Stimulated activated CD4-positive, alpha-beta T cell treated with anti-CD3 and anti-CD28 coated beads, Interleukin-1b, Interleukin-23, amount 100 ng/mL, for 48 hours (primary cell): ENCODE measurements at places on chromosomes 3 and 15.

GRCh38 chr3:133899311-133899710, 3.6 kb upstream of the RAB6B start:
- no peak for DNase-seq

- no peak for DNase-seq
These were observed 230.6 kb downstream of the ZMAT3 start for GRCh38 chr3:178841011-178841410.

- no peak for DNase-seq
These were observed 121.2 kb downstream of the FOXB1 start for GRCh38 chr15:60125334-60125733.

- DNase-seq, result no peak
These were observed 74.5 kb downstream of the NR1D2 start for GRCh38 chr3:24019585-24019984.

DNA sequence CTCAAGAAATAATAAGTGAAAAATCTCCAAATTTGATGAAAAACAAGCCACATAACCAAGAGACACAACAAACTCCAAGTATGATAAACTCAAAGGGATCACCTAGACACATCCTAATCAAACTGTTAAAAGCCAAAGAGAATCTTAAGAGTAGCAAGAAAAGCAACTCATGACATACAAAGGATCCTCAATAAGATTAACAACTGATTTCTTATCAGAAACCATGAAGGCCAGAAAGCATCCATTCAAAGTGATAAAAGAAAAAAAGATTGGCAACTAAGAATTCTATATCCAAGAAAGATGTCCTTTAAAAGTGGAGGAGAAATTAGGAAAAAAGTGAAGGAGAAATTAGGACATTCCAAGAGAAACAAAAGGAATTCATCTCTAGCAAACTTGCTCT, 23.5 kb downstream of the CHSY1 start:
- DNase-seq, result no peak

DNA sequence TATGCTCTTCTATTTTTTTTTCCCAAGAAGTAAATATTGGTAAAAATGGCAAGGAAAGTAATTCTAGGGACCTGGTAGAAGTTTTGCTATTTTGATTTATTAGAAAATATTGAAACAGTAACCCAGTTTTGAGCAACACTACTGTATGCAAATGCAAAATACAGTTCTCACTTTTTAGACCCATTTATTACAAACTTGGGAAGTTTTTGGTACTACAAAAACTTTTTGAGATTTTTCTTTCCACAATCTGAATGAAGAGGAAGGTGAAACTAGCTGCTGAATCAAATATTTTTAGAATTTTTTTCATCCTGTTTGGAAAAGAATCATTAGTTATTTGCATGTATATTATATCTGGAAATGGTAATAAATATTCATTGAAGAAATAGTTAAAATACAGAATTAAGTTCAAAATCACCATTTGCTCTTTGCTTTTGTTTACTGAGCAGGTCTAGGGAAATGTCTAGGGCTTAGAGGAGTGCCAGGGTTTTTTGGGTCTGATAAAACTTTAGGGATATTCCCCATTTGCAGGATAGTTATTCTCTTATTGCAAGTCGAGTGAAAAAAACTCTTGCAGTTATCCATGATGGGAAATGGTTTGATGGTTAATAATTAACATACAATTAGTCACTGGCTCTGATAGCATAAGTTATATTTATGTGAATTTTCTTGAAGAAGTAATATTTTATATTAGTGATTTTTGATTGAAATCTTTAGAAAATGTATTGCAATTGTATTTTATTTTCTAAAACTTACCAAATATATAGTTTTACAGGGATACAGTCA, 47.0 kb downstream of the TCF12 start:
- no peak for DNase-seq

- no peak for DNase-seq
These were observed 8.4 kb upstream of the UCN2 start for GRCh38 chr3:48571938-48572337.

GRCh38 chr3:30945291-30945690, 50.8 kb upstream of the GADL1 start:
- DNase-seq, result no peak

GRCh38 chr3:139941580-139941979, 6.6 kb downstream of the CLSTN2 start:
- no peak for DNase-seq

- DNase-seq, result no peak
These were observed 14.4 kb downstream of the TNFAIP8L3 start for GRCh38 chr15:51080286-51080685.

- no peak for DNase-seq
These were observed 15.3 kb downstream of the FAM3D start for GRCh38 chr3:58651276-58651675.

DNA sequence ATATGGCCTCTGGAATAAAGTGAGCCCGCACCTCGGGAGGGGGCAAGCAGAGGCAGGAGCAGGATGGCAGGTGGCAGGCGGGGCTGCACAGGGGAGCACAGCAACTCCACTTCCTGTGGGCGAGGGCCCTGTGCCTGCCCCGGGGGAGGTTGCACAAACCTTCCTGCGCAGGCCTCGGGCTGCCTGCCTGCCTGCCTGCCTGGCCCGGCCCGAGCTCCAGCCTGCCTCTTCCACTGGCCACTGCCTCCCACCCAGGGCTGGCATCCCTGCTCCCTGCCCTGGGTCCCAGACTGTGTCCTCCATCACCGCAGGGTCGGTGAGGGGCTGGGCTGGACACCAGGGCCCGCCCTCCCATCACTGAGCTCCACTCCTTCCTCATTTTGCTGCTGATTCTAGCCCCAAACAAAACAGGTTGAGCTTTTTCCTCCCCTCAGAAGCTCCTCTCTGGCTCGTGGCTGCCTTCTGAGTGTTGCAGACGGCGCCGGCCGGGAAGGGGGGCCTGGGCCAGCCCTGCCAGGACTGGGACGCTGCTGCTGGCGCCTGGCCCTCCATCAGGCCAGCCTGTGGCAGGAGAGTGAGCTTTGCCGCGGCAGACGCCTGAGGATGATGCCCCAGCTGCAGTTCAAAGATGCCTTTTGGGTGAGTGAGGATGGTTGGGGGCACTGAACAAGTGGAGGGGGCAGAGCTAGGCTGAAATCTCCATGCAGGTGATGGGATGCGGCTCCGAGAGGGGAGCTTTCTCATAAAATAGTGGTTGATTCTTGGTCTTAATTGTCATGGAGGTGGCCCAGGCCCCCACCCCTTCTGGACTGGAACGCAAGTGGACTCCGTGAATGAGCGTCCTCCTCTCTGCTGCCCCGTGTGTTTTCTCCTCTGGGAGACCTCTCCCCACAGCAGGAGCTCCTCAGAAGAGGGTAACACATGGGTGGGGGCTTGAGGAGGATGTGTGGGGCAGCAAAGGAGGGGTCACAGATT, at the start of gene PSTPIP1:
Gene PSTPIP1 (plus strand): TSS at position 156 of the 975 bp plus-strand sequence. CDS start 448 bp downstream, at position 604.
- peak; percentile 73 for DNase-seq

- no peak for DNase-seq
These were observed 72.7 kb upstream of the ABHD2 start for GRCh38 chr15:89015412-89016097.

- no peak for DNase-seq
These were observed 131.5 kb upstream of the ALCAM start for GRCh38 chr3:105235221-105235620.

- no peak for DNase-seq
These were observed 3.9 kb downstream of the GP5 start for GRCh38 chr3:194395212-194395611.

- DNase-seq, result no peak
These were observed 61.4 kb upstream of the ZNF280D start for GRCh38 chr15:56794553-56795329.

GRCh38 chr3:108073764-108074431, 16.9 kb downstream of the CD47 start:
- no peak for DNase-seq

DNA sequence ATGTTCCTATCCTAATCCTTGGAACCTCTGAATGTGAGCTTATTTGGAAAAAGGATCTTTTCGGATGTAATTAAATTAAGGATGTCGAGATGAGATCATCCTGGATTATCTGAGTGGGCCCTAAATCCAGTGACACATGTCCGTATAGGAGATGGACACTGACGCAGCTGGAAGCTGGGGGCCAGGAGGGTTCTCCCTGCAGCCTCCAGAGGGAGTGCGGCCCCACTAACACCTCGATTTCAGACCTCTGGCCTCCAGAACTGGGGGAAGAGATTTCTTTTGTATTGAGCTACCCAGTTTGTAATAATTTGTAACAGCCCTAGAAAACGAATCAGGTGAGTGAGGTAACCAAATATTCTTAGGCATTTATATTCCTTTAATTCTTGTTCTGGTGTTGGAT, 2.5 kb downstream of the DNAJB8 start:
- no peak for DNase-seq

GRCh38 chr15:29132735-29133181, 136.9 kb downstream of the NSMCE3 start:
- no peak for DNase-seq

DNA sequence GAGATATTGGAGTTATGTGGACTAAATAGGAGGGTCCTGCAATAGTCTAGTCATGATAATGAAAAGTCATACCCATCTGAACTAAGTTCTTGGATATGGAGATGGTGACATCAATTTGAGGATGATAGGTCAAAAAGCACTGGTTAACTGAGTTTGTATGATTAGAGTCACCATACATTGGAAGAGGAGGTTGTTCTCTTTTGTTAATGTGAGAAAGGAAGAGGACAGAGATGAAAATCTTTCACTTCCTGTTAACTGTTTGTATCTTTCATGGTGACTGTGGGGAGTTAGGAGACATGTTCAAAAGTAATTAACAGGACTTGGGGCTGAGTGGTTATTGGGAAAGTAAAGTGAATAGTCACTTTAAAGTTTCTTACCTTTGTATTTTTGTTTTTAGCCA, 11.1 kb downstream of the TMEM62 start:
- no peak for DNase-seq

DNA sequence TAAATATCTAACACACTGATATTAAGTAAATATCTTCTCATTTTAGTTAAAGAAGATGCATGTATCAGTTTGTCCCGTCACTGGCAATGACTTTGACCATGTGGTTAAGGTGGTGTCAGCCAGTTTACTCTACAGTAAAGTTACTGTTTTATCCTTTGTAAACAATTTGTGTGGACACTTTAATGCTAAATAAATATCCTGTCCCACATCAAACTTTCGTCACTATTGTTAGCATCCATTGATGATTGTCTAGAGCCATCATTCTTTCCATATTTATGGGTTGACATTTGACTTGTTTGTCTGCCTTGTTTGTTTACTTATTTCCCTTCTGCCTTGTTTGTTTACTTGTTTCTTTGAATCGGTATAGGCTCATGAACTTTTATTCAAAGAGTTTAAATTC, 11.0 kb upstream of the GPD1L start:
- no peak for DNase-seq

DNA sequence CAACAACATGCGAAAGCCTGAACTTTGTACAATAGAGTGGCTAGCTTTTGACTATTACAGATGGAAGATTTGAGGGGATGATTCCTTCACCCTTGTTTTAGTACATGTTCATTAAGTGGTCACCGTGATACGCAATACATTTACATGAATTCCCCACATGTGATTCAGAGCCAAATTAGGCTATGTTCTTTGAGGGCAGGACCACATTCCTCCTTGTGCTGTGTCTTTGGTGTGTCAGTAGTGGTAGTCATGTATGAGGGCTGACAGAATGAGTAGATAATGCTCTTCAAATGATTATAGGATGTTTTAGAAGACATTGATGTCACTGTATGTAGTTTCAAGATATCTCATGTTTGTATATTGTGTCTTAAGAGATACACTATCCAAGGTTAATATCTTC, 12.1 kb downstream of the PTPRG start:
- no peak for DNase-seq

DNA sequence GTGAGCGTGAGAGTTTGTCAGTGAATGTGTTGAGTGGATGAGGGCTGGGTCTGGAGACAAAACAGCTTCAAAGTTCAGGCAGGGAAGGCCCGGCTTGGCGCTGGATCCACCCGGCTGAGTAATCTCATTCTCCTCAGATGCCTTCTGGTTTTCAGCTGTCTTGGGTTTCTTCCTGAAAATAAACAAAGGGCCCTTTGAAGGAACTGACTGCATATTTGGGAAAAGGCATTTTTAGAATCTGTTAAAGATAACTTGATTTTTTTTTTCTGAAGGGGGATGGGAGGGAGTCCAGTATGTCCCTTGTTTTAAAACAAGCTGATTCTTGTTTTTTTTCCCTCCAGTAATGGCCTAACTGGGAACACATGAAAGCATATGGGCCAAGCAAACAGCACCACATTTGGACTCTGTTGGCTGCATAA, 86.4 kb downstream of the TIGIT start:
- no peak for DNase-seq

DNA sequence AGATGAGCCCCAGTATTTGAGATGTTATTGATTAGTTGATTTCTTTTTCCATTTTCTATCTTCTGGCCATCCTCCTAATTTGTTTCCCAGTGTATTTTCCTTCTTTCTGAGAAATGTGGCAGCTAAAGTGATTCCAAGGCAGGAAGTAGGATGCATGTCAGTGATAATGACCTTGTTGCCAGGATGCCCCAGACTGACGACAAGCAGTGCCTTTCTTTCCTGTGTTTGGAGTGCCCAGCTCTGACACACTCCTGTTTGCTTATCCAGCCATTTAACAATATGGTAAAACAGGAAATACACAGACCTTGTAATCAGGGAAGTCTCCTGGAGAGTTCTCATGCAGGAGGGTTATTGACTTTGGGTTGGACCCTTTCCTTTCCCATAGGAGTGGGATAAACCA, 20.4 kb downstream of the TMOD2 start:
- no peak for DNase-seq

- no peak for DNase-seq
These were observed 69.8 kb upstream of the ANKRD34C start for GRCh38 chr15:79212589-79213157.

DNA sequence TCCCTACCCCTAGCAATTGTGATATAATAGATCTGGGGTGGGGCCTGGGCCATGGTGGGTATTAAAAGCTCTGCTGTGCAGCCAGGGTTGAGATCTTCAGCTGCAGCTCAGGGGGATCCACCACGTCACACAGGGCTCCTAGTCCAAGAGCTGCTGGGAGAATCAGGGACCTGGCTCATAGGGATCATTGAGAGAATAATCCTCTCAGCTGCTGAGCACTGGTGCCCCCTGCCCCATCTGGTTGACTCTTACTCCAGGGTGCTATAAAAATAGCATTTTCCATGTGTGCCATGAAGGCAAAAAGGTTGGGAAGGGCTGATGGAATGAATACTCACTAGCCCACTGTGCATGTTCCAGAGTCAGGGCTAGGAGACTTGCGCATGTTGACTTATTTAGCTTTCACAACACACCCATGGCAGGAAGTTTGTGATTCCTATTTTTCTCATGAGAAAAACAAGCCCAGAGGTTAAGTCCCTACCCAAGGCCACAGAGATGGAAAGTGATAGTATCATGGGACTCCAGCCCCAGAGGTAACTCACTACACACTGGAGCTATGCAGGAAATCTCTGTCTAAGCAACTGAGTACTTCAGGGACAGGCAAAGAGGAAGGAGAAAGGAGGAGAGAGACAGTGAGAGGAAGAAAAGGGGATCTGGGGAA, 94.6 kb upstream of the HERC1 start:
- DNase-seq, result no peak

- DNase-seq, result no peak
These were observed 294.0 kb upstream of the ATP10A start for GRCh38 chr15:26157081-26157480.
